Activated CD8-positive, alpha-beta memory T cell treated with anti-CD3 and anti-CD28 coated beads for 1 hour (primary cell): ENCODE measurements at places on chromosomes 13 and 19.

DNA sequence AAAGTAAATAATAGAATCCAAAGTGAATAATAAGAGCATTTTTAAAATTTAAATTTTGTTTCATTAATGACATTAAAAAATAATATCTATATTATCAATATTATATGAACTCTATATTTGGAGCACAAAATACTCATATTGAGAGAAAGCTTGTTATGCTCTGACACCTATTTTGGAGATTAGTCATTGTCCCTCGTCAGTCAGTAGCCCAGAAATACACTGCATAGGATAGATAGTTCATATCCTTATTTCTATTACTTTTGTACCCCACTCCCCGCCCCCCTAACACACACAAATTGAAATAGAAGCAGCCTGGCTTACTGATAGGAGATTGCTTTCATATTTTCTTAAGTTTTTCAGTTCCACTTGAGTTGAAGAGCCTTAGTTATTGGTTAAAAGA lies 652.8 kb downstream of the PCDH9 start:
- DNase-seq: no peak

DNA sequence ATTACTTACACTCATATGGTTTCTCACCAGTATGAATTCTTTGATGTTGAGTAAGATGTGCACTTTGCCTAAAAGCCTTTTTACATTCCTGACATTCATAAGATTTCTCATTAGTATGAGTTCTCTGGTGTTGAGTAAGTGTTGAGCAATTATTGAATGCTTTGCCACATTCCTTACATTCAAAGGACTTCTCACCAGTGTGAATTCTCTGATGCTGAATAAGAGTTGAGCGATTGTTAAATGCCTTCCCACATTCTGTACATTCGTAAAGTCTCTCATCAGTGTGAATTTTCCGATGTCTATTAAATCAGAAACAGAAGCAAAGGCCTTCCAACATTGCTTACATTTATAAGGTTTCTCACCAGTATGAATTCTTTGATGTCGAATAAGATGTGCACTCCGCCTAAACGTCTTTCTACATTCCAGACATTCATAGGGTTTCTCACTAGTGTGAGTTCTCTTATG lies 14.2 kb upstream of the ZFP30 start:
- no peak for DNase-seq

GRCh38 chr19:49396738-49397505 lies 8.9 kb downstream of the KASH5 start:
- DNase-seq: no peak

GRCh38 chr19:4347521-4347920 lies 4.2 kb downstream of the MPND start:
- DNase-seq: no peak

DNA sequence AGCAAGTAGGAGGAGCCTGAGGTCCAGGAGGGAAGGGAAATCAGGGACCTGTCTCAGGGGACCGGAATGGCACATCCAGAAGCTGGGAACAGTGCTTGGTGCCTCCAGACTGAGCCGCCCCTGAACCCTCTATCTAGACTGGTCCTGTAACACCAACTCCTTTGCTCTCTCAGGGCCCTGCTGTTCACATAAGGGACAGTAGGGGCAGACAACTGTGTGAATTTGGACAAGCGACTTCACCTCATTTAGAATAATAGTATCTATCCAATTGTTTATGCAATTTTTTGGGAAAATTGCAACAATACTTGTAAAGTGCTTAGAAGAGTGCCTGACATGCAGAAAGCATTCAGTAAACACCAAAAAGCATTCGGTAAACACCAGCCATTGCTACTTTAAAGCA lies 14.0 kb downstream of the SYMPK start:
- no peak for DNase-seq

DNA sequence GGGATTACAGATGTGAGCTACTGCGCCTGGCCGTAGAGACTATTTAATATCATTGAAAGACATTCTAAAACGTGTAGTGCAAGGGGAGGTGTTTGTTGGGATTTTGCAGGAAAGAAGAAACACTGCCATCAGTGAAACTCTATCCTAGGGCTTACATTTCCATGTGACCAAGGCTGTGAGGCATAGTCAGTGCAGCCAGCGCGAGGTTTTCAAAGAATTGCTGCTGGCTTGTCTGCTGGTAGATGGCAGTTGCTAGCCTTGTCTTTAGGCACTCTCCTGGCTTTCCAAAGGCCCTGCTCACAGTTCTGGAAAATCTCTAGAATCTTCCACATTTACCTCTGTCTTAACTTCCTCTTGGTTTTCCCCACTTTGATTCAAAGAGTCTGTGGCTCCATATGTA lies 77.5 kb downstream of the GPC6 start:
- DNase-seq: no peak

GRCh38 chr19:17988161-17988560 lies 19.8 kb upstream of the ARRDC2 start:
- no peak for DNase-seq

DNA sequence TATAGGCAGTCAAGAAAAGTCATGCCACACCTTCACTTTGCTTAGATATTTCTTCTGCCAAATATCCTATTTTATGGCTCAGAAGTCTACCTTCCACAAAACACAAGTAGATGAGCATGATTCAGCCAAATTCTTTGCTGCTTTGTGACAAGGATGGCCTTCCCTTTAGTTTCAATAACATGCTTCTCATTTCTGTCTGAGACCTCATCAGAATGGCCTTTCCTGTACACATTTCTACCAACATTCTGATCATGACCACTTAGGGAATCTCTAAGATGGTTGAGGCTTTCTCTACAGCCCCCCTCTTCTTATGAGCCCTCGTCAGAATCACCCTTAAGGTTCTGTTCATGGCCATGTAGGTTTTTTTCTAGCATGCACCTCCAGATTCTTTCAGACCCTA lies 96.2 kb downstream of the COL4A2 start:
- no peak for DNase-seq

GRCh38 chr13:29957320-29957719 lies 106.9 kb upstream of the UBL3 start:
- no peak for DNase-seq

GRCh38 chr19:1270213-1270853 lies 1.2 kb downstream of the CIRBP start:
- DNase-seq: no peak

DNA sequence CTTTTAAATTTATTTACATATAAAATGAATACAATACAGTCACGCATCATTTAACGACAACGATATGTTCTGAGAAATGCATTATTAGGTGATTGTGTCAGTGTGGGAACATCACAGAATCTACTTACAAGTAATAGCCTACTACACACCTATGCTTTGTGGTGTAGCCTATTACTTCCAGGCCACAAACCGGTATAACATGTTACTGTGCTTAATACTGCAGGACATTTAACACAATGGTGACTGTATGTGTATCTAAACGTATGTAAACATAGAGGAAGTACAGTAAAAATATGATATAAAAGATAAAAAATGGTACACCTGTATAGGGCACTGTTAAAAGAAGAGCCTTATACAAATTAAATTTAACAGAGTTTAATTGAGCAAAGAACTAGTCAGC lies 62.4 kb upstream of the KLHL1 start:
- no peak for DNase-seq

GRCh38 chr19:29673451-29674371 lies 8.4 kb downstream of the PLEKHF1 start:
- DNase-seq: no peak

GRCh38 chr13:67076378-67076777 lies 153.8 kb downstream of the PCDH9 start:
- no peak for DNase-seq

DNA sequence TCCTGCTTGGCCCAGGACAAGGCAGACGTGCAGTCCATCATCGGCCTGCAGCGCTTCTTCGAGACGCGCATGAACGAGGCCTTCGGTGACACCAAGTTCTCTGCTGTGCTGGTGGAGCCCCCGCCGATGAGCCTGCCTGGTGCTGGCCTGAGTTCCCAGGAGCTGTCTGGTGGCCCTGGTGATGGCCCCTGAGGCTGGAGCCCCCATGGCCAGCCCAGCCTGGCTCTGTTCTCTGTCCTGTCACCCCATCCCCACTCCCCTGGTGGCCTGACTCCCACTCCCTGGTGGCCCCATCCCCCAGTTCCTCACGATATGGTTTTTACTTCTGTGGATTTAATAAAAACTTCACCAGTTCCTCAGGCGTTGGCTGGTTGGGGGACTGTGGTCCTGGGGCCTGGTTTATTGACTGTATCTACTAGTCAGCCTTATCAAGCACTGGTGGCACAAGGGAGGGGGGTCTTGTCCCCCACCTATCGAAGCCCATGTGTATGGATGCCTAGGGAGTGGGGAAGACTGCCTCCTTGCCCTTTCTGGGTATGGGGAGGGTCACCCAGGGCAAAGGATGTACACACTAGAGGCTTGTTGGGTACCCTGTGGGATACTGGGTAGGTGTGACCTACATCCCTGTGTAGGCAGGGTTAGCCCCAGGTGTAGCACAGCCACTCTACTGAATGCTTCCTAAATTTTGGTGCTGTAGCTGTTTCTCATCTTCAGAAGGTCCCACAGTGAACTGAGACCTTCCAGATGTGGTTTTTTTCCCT lies 4.4 kb downstream of the CHMP2A start:
- DNase-seq: no peak

GRCh38 chr19:28493884-28494283 lies 719.1 kb downstream of the UQCRFS1 start:
- DNase-seq: no peak

GRCh38 chr19:53883231-53883661 lies 1.2 kb downstream of the PRKCG start:
- no peak for DNase-seq

DNA sequence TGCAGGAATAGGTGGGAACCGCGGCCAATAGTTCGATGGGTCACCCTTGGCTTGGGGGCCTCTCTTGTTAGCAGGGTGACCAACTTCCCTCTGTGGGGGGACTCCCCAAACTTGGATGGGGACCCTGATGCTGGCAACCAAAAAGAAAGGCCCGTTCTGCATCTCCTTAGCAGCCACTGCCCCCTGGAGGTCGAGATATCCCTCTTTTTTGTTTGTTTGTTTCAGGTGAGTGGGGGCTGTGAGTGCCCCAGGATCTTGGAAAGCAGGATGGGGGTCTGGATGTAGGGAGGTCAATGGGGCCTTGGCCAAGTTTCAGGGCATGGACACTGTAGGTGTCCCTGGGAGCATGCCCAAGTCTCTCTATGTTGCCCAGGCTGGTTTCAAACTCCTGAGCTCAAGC lies 7.7 kb upstream of the CRTC1 start:
- no peak for DNase-seq

DNA sequence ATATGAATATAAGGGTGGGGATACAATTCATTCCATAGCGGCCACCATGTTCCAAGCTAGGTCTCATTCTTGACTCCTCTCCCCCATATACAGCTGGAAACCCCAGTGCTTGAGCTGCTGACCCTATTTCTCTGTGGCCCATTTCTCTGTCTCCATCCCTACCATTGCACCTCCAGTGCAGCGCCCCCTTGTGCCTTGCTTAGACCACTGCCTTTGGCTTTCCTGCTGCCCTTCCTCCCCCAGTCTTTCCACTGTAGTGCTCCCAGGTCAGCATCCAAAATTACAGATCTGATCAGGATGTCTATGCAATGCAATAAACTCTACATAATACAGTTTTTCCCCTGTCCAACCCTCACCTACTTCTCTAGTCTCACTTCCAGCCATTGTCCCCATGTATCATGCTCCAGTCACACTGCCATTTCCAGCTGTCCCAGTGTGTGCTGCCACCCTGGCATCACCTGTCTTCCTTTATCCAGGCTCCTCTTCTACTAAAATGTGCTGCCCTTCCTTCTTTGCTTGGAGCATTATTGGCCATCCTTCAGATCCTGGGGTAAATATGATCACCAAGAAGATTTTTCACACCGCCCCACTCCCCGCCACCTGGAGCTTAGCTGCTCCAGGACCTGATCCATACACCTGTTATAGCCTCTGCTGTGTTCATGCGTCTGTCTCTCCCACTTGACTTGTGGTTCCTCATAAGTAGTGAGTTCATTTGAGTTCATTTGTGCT lies 199.4 kb upstream of the IPO5 start:
- no peak for DNase-seq

- DNase-seq: no peak
These were observed 219.6 kb downstream of the GPC6 start for GRCh38 chr13:93446238-93446637.

GRCh38 chr19:54576411-54576976 lies 2.9 kb downstream of the LILRA2 start:
- DNase-seq: no peak

- DNase-seq: peak; percentile 50
These were observed 12.1 kb upstream of the PSMD8 start for GRCh38 chr19:38362076-38362945.

- no peak for DNase-seq
These were observed 1.5 kb upstream of the DAND5 start for GRCh38 chr19:12967907-12968306.

- no peak for DNase-seq
These were observed 421.9 kb upstream of the PCDH9 start for GRCh38 chr13:67651908-67652465.

DNA sequence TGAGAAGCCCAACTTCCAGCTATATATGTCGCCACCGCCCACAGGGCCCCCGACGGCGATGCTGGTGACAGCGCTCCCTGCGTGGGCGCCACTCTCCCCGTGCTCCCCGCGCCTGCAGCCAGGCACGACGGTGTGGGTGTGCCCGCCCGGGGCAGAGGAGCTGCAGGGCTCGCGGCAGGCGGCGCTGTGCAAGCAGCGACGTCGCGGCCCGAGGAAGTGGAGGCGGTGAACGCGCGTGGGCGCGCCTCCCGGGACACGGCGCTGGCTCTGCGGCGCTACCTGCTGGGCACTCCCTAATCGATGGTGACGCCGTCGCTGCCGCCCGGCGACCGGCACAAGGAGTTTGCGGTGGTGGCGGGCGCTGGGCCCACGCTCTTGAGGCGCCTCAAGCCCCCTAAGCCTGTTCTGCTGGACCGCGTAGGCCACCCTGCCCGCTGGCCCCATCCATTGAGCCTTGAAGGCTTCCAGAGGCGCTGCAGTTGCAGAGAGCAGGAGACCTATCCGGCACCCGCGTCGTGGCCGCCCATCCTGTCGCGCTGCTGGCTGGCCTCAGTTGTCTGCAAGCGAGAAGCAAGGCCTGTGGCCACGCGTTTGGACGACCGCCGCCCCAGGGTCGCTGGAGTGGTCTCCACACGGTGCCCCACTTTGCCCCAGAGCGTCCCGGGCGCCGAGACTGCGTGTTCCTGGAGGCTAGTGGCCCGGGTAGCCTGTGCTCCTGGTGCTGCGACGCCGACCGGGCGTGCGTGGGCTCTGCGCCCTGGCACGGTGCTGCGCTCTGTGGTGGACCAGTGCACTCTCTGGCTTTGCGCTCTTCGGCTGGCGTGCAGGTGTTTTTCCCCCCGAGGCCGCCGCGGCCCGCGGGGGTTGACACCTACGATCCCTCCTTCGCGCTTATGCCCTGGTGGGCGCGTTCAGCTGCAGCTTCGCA lies 23.1 kb downstream of the LRFN3 start:
- DNase-seq: peak; percentile 73

DNA sequence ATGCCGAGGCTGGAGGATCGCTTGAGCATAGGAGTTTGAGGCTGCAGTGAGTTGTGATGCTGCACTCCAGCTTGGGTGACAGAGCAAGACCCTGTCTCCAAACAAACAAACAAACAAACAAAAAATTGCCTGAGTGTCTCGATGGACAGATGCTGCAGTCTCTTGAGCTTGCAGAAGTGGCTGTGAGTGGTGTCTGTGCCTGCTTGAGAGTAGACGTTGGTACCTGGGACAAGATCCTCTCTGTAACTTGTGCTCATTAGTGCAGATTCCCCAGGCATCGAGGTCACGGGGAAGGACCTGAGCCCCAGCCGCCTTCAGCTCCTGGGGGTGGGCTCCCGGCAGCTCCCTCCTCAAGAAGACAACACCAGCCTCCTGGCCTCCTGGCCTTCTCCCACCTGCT lies 8.6 kb upstream of the C5AR2 start:
- no peak for DNase-seq
